ENCODE measurements at places on chromosomes 4 and X.

DNA sequence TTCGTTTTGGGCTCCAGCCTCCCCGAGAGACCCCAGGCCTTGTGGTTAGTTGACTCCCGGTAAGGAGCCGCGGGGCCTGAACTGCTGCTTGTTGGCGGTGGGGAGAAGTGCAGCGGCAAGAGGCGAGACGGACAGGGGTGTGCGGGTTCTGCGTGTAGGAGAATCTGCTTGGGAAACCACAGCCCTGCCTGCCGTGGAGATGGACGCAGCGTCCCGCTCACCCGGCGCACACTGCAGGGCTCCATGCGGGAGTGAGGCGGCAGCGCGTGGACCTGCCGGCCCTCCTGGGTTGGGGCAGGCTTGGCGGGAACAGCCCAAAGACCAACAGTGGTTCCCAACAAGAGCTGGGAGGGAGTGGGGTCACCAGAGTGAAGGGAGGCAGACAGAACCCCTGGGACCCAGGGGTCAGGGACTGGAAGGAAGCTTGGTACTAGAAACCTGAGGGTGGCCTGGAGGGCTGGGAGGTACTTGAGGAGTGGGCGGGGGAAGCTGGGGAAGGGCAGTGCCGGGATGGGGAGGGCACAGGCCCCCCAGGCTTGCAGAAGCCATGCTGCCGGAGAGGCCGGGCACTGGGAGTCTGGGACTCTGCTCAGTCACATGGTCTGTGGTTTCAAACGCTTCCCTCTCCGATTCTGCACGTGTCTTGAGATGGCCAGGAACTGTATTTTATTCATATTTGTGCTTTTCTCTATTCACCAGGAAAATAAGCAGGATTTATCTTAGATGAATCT, 70.8 kb downstream of the RGS12 start:
- no peak for DNase-seq

GRCh38 chr4:112766422-112766821, 129.5 kb downstream of the LARP7 start:
- DNase-seq = no peak

DNA sequence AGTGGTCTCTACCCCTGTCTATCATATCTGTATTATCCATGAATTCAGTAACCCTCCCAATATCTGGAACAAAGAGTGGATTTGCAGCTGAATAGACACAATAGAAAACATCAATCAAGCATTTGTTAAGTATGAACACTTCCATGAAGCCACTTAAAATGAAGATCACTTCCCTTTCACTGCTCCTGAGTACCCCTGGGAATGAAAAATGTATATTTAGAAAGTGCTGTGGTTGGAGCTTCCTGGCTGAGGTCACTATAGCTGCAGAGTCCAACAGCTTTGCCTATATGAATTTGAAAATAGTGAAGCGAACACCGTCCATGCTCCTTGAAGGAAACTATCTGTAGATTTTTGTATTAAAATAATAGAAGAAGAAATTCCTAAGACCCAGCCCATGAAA, 227.0 kb downstream of the DTHD1 start:
- no peak for DNase-seq

DNA sequence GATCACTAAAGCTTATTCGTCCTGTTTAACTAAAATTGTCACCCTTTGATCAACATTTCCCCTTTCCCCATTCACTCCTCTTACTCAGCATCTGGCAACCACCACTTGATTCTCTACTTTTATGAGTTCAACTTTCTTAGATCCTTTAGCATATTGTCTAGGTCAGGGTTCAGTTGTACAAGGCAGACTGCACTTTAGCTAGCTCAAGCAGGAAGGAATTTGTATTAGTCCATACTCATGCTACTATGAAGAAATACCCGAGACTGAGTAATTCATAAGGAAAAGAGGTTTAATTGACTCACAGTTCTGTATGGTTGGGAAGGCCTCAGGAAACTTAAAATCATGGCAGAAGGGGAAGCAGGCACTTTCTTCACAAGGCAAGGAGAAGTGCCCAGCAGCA, 44.3 kb downstream of the TASL start:
- DNase-seq = no peak

DNA sequence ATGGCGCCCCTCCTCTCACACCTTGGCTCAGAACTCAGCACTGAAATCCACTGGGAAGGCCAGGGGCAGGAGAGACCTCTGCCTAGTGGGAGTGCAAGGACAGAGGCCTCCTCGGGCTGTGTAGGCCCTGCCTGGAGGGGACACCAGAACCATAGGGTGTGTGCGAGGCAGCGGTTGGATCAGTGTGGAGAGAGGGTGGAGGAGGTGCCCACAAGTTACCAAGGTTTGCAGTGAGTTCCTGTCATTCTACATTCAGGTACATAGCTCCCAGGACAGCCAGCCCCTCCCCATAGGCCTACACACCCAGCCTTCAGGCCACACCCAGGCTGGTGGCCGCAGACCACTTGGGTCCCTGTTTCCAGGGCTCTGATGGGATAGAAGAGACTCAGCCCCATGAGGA, 19.2 kb upstream of the SPON2 start:
- DNase-seq = no peak

DNA sequence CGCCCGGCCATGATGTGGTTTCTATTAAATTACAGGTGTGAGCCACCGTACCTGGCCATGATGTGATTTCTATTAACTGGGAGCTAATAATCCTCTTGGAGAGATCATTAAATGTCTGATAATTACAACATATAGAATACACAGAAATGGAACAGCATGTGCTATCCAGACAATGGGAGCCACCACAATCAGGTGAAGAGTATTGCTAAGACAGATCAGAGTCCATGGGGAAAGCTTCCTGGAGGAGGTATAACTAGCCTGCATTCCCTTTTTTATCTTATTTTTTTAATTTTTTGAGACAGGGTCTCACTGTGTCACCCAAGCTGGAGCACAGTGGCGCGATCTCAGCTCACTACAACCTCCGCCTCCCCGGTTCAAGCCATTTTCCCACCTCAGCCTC, 146.8 kb downstream of the CHRNA9 start:
- no peak for DNase-seq

- DNase-seq = no peak
Observed at GRCh38 chrX:128464116-128464515, 411.9 kb upstream of the ACTRT1 start.
